ENCODE measurements at places on chromosomes 7 and 10. TPM values are rescaled to one million over a fixed set of nuclear protein-coding genes. Genes with fewer than 3 reads are reported as not detected.

- DNase-seq, result no peak
Observed at GRCh38 chr7:34739651-34740300, 81.8 kb downstream of the NPSR1 start.

DNA sequence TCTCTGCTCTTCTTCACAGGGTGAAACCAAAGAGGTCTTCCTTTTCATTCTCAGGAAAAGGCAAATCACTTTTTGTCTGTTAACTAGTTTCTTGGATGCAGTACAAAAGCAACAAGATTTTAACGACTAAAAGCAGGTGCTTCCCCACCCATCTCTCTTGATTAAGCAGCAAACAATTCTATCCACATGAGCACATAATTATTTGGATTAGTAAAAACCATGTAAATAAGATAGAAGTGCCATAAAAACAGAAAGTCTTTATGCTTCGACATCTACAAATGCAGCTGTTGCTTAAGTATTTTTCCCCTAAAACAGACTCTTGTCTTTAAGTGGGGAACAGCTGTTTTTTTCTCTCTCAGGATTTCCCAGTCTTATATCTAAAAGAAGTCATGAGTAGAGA is 37.4 kb downstream of the USP54 start:
- DNase-seq, result no peak

DNA sequence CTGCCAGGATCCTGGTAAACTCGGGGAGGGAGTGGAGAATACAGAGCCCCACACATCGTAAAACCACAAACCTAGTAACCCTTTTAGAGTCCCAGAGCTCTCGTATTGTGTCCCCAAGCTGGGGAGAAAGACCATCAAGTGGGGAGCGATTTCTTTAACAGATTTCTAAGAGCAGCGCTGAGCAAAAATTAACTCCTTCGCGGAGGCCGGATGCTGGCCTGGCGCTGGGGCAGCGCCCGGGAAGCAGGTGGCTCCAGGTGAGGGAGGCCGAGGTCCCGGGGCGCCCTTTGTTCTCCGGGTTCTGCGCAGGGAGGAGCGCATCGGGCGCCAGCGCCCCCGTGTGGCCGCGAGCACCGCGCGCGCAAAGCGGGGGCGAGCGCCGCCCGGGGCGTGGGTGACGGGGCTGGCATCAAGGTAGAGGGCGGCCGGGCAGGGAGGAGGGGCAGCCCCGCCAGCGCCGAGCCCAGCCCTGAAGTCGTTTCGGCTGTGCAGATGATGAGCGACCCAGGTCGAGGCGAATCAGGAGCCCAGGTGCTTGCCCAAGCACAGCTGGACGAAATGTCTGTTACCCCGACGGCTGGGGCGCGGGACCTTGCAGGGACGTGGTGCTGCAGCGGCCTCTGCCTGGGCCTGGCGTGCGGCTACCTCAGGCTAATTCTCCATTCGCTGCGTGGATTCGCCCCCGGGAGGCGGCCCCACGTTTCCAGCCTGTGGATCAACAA is 10.4 kb upstream of the FGFR2 start:
- DNase-seq, result peak; percentile 64

GRCh38 chr10:61464461-61465170 is 11.4 kb upstream of the TMEM26 start:
- DNase-seq, result no peak

- DNase-seq, result no peak
Observed at GRCh38 chr7:108358553-108358952, 97.7 kb downstream of the NRCAM start.

GRCh38 chr10:112395809-112396530 is 22.1 kb downstream of the ACSL5 start:
- DNase-seq, result no peak

Gene SUN3
- total RNA-seq, result not detected

Gene ACSM6
- not detected for total RNA-seq

DNA sequence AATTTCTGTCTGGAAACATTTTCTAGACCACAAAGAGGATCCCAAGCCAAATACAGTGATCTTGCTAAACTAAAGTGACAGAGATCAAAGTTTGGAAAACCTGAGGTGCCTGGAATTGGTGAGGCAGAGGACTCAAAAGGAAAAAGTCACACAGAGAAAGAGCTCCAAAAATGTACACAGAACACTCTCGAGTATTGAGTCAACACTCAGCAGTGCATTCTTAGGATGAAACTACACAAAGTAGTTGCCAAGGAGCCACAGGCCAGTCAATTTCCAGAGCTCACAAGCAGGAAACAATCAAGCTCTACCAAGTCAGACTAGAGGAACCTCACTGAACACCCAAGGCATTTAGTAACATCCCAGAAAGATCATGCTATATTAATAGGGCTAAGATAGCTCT is 61.3 kb downstream of the MICU1 start:
- DNase-seq, result peak; percentile 32

GRCh38 chr7:103009466-103010185 is 65.0 kb downstream of the FBXL13 start:
- DNase-seq, result no peak

GRCh38 chr10:62890395-62890794 is 74.2 kb upstream of the EGR2 start:
- no peak for DNase-seq

DNA sequence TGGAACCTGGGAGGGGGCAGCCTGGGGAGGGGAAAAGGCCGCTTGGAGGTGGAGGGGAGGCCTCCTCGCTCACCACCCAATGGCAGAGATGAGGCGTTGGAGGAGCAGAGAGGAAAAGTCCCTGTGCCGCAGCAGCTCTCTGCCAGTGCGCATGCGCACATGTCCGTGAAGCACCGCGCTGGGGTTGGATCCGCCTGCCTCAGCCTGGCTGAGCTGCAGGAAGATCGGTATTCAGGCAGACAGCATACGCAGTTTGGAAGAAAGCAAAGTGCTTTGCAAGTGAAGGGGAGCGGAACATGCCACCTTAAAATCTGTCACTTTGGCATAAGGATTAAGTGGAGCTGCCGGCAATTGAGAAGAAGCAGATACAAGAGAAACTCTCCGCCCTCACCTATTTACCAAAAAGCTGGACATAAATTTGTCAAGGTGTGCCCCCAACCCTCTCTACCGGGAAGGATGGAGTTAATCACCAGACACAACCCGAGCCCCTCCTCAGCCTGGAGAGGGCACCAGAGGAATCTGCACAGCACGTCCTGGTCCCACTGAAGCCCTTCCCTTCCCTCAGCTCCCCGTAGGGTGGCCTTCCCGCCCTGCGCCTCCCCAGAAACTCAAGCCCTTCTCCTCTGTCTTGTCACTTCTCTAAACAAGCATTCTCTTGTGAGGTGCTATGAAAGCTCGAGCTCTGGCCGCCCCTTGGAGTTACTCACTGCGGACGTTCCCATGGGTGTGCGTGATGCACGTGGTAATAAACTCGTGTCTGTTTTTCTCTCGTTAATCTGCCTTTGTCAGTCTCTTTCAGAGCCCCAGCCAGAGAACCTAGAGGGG is 32.2 kb upstream of the TMEM72 start:
- peak; percentile 80 for DNase-seq

Gene JAZF1
- total RNA-seq, result 7.9 TPM

Gene STRIP2
- total RNA-seq, result 73.5 TPM
